PC-9 (cell line): ENCODE measurements at places on chromosomes 3 and 15.

DNA sequence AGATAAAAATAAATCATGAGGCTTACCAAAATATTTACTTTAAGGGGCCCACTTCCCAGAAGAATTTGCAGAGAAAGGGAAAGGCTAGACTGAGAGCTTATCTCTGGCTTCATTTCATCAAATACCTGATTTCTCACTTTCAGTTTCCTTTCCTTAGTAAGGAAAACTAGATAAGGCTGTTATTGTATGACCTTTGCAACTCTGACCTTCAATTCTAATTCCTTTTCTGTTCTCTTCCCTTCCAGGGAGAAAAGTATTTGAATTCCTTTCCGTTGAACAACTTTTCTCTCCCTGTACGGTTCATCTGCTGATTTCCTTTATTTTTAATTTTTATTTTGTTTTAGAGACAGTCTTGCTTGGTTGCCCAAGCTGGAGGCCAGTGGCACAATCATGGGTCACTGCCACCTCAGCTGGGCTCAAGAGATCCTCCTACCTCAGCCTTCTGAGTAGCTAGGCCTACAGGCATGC lies 7.1 kb upstream of the PXK start:
- DNase-seq, result no peak

DNA sequence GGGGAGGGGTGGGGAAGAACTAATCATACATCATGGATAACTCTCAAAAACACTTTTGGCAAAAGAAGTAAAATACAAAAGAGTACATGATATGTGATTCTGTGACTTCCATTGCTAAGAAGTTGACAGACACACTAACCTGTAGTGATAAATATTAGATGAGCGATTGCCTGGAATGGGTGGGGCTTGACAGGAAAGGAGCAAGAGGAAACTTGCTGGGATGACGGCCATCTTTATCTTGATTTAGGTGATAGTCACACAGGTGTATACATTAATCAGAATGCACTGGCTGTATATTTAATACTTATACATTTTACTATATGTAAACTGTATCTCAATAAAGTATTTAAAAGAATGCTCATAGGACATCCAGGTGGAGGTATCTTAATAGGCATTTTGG lies 13.1 kb downstream of the PARL start:
- DNase-seq, result no peak

DNA sequence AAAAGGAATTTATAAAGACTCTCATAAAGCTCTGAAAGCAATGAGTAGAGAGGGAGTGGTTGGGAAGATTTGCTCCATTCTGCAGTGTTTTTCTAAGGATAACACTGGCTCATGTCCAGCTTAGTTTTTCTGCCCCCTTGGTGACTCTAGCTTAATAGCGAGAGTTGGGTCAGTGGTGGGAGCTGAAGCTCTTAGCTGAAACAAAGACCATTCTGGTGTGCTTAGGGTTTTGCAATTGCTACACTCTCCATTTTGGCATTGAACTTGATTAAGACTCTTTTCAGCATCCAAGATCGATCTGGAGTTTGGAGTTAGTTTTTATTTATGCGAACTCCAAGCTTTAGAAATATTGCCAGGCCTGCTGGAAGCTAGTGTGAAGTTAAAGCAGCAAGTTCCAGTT lies 98.0 kb downstream of the ATG7 start:
- no peak for DNase-seq

DNA sequence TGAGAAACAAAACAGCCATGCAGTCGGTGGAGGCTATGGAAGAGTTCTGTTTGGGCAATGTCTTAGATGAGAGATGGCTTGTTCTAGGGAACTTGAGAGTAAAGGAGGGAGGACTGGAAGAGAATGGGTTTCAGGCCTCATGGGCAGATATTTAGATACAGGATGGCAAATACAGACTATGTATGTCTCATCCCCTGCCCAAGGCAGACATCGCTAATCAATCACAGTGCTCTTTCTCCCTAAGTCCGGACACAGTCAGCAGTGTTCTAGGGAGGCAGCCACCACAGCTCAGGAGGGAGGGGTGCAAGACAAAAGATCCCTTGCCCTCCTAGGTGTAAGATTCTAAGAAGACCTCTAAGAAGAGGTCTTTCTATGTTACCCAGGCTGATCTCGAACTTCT lies 159.3 kb upstream of the TLE3 start:
- no peak for DNase-seq
